ENCODE measurements at places on chromosomes 2 and 18.

DNA sequence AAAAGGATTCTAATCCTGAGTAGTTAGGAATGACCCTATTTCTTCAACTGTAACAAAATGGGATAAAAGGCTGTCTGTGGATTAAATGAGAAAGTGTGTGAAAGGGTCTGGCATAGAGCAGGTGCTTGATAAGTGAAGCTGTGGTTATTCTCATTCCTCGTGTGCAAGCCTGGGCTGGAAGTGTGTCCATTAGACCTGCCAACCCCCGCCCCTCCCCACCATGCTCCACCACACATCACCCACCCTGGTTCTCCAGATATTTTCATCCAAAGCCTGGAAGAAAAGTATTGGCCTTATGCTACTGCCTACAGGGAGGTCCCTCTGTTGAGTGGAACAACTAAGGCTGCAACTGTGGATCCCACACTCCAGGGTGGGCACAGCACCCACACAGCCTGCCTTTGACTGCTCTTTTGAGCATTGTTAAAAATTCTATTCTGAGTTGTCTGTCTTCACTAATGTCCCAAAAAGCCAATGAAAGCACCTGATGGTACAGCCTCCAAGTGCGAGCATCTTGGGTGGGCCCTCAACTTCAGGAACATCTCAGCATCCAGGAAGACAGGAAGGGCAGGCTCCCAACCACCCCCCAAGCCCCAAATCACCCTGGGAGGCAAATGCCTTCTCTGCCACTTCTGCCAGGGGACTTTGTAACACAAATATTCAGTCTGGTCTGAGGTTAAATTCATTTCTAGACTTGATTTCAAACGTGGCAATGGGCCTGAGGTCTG is 102.8 kb upstream of the PPP1CB start:
- no peak for DNase-seq

GRCh38 chr18:7459851-7460770 is 107.0 kb upstream of the PTPRM start:
- DNase-seq = no peak

DNA sequence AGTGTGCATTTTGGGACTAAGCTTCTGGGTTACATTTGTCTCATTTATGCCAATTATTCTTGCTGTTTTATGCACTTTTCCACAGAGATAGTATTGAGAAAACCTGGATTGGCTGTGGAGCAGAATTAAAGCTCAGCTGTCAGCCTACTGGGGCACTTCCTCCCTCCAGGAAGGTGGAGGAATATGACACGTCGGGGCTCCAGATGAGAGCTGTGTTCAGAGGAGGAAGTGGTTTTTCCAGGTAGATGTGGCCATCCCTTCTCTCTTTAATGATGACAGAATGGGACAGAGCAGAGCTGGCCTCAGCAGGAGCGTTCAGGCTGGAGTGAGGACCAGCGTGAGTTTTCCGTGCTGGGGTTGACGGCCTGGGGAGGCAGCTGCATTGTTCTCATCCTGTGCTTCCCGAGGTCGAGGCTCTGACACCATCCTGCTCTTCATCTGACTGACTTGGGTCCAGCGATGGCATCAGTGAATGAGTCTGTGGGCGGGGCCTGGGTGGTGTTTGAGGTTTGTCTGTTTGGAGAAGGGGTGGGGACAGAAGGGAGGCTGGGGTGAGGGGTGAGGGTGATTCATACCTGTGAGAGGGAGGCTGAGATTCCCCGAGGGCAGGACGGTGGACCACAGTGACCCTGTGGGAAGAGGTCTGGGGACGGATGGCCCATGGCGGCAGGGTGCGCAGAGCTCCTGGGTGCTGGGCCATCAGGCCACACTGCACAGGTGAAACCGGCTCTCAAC is 207.0 kb downstream of the LDLRAD4 start:
- peak; percentile 48 for DNase-seq

DNA sequence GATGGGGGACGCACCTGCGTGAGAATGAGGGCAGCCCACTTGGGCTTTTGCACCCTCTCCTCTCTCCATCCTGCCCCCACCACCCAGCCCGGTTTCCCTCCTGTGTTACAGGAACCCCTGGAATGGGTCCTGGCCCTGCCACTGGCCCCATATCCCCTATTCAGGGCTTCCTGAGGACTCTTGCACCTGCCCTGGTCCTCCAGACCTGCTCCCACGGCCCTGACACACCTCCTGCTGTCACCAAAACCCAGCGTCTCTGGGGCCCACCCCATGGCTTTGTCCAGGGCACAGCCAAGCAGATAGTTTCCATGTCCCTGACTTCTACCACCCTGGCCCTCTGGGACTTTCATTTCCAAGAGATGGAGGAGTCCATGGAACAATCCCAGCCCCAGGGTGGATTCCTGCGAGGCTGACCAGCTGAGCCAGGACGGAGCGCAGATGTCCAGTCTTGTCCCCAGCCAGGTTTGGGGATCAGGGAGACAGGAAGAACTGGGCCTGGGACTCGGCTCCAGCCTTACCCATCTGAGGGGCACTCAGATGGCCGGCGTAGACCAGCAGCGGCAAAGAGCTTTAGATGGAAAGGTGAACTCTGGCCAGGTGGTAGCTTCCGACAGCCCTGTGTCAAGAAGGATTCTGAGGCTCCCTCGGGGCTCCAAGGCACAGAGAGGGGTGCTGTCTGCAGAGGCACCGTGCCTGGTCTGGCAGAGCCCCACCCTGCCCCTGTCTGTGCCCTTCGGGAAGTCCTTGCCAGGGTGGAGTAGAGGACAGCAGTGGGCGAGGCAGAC is 12.0 kb downstream of the GPR35 start:
- DNase-seq = no peak

- no peak for DNase-seq
Measured at GRCh38 chr2:9519250-9519649, 36.4 kb downstream of the ADAM17 start.

Measured in T-helper 2 cell (primary cell).